G401 (cell line): ENCODE measurements at places on chromosomes 4 and X.

- DNase-seq, result no peak
These were observed 4.9 kb downstream of the PRDM8 start for GRCh38 chr4:80202190-80202711.

GRCh38 chr4:7206385-7206784 lies 14.0 kb downstream of the SORCS2 start:
- no peak for DNase-seq

DNA sequence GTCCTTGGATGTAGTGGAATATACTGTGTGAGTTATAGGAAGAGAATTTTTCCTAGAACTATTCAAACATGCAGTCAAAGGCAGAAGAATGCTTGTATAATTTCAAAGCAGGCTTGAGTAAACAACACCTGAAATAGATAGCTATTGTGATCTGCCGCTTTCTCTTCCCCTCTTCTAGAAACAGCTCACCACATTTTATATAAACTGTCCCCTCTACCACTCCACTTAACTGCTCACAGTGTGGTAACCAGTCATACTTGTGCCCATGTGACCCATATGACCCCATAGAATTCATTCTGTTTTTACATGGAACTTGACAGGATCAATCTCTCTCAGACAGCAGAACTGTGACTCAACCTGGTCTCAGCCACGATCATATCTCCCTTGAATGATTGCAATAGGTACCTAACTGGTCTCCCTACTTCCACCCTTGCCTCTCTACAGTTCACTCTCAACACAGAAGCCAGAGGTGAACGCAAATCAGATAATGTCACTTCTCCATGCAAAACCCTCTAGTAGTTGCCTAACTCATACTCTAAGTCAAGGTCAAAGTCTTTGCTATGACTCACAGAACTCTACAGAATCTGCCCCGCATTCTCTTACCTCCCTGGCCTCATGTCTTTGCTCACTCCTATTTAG lies 85.6 kb upstream of the EFHC2 start:
- DNase-seq, result no peak

GRCh38 chr4:124738994-124739393 lies 26.5 kb upstream of the ANKRD50 start:
- DNase-seq, result no peak

GRCh38 chrX:48695534-48695896 lies 1.0 kb upstream of the SUV39H1 start:
- peak; percentile 42 for DNase-seq

GRCh38 chr4:47747211-47747610 lies 90.7 kb downstream of the CORIN start:
- no peak for DNase-seq

DNA sequence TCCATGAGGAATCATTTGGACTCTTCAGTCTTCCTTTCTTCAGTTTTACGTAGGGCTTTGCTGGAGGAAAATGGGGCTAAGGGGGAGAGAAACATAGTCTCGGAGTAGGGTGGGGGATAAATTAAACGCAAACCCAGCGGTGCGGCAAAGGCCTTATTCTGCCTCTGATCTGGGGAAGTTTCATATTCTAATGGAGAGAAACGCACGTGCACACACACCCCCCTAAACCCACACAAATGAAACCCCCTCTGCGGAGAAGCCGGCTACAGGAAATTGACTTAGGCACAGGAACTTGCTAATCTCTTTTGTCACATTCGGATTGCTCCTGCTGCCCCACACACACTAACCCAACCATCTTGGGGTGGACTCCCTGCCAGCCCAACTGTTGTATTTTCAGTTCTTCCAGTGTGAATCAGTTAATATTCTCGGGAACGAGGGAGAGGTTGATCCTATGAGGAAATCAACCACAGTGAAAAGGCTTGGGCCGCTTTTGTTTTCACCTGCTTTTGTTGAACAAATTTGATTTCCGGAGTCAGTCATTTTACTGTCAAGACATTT lies at the start of gene RHOH:
Gene RHOH (plus strand): TSS at position 308 of the 558 bp plus-strand sequence. CDS start 46,356 bp downstream, outside the sequence.
- DNase-seq, result peak; percentile 27

- DNase-seq, result no peak
These were observed 39.2 kb upstream of the GPC4 start for GRCh38 chrX:133454491-133454914.
